ENCODE measurements at places on chromosomes 7 and 10.

- DNase-seq = no peak
These were observed 24.5 kb upstream of the RHOBTB1 start for GRCh38 chr10:60968504-60968903.

DNA sequence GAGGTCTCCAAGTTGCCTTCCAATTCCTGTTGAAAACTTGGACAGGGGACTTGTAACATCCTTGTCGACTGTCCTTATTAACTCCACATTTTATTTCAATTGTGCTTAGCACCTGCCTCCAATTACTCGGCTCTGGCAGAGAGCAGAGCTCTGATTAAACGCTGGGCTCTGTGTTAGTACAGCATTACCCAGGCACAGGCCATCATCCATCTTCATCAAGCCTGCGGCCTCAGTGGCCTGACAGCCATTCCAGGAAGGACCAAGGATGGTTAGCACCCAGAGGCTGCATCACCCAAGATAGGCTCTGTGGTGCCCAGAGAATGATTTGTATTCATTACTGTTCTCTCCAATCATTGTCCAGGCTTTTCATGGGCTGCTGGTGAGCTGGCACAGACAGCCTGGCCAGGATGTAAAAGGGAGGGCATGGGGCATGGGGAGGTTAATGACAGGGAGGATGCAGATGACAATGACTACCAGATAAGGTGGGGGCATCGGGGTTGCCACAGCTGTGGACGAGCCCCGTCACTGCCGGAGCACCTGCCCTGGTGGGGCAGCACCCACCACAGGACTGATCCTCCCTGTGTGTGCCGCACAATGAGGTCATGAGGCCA, 123.3 kb downstream of the PTPN20 start:
- no peak for DNase-seq

- no peak for DNase-seq
These were observed 27.1 kb upstream of the ZFAND2A start for GRCh38 chr7:1187127-1187526.

DNA sequence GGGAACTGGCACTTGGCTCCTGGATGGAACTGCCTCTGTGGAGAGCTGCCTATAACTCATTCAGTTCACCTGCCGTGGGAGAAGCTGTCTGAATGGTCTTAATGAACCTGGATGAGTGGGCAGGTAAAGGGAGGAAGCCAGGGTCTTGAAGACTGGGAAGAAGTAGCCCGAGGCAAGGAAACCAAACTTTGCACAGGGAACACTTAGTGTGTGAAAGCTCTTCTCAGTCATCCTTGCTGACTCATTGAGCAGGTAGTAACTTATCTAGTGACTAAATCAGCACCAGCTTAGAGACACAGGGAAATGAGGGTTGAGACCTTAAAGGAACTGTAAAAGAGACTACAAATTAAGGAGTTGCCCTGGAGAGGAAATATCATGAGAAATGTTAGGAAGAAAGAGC, 9.9 kb downstream of the LRRC4 start:
- peak; percentile 48 for DNase-seq

GRCh38 chr7:64883113-64883905, 19.8 kb upstream of the ZNF273 start:
- no peak for DNase-seq

DNA sequence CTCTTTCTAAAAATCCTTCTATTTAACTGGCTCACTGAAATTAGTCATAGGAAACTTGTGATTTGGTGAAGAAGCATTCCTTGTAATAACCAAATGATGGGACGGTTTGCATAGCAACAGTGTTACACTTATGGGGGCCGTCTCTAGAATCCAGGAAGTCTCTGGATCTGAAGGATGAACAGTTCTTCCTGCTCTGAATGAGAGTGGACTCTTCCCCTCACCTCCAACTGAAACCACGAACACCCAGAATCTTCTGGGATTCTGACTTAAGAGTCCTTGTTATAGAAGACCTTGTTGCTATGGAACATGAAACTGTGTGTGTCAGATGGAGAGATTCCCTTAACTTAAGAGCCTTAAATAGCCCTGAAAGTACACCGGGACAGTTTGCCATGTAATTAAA, 23.2 kb downstream of the NOLC1 start:
- DNase-seq = peak; percentile 67

DNA sequence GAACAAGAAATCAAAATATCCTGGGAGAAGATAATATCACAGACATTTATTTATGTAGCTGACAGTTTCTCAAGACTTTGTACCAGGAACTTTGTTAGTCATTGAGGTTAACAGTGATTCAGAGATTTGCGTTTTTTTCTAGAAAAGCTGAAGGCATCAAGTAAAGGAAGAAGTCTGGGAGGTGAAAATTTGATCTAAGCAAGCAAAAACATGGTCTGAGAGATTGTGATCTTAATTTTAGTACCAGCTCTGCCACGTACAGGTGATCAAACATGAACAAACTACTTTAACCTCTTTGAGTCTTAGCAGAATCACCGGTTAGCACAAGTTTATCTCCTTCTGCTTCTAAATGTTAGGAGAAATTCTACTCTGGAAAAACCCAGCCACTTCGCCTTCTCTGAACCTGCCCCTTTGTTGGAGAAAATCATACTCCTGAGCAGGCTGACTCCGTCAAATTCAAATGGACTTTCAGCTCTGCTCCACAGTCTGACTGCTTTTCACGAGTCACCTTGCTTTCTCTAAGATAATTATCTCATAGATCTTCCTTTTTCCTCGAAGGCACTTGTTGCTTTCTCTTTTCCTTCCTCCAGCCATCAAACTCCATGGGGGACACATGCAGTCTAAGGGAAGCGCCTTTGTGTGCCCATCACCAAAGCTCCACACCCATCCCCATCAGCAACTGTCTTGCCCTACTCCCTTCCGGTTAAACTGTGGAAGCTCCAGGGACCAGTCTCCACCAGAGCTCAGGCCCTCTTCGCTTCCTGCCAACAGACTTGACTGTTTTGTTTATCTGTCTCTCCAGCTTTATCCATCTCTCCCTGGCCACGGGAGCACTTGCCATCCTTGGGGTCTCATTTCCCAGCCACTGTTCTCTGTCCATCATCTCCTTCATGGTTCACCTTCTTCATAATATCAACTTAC, 86.3 kb downstream of the PRKCQ start:
- DNase-seq = peak; percentile 6

- no peak for DNase-seq
These were observed 973 bp downstream of the PPP3CB start for GRCh38 chr10:73494877-73495225.

DNA sequence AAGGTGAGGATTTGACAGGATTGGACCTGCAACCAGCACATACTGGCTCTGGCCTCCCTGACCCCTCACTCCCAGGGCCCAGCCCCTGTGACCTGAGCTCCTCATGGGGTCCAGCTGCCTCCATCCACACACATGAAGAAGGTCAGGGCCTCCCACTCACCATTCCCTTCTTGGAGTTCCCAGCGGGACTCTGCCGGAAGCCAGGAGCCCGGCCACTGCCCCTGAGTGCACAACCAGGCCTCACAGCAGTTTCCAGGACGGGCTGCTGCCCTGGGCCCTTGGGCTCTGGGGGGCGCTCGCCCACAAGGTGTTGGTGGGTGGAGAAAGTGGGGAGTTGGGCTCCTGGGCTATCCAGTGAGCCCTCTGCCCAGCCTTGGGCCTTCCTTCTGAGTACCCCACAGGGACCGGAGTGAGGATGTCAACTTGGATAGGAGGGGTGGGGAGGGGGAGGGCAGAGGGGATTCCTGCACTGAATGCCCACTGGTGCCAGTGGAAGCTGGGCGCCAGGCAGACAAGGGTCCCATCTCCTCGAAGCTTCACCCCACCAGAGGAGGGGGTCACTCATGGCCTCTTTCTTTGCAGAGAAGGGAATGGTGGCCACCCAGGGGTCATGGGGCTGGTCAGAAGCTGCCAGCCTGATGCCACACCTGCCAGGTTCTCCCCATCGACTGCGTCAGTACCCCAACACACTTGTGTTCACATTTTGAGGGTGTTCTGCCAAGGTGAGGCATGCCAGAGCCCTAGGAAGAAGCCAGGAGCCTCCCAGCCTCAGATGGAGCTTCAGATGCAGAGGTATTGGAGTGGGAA, 115.3 kb downstream of the PTPN20 start:
- DNase-seq = no peak

DNA sequence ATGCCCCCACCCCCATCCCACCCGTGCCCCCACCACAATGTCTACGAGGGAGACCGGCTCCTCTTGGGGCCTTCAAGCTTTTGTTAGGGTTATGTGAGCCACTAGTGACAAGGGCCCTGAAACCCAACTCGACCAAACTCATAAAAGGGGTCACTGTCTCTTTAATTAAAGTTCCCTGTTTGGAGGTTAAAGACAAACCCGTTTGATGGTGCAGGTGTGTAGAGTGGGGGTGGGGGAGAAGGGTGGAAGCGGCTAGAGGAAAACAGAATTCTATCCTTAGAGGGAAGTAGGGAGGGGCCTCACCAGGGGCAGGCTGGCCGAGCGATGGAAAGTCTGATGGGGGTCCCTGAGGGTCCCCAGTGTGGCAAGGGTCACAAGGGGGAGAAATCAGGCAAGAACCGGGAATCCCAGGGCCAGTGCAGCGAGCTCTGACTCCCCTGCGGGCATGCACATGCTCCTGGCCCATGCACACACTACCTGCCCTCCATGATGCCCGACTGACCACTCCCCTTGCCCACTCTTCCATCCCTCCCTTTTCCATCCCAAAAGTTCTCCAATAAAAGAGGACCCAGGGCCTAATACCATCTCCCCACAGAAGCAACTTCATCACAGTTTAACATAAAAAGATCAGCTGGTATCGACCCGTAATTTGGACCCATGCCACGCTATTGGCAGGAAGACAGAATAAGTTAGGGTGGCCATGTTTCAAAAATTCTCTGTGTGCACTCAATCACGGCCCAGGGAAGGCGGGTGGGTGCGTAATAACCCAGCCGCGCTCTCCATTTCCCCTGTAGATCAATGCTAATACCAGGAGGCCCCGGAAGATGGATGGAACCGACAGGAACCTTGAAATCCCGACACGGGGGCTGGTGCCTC, 35.9 kb upstream of the SLF2 start:
- no peak for DNase-seq

- no peak for DNase-seq
These were observed 150.8 kb downstream of the LRRC4 start for GRCh38 chr7:127880454-127880853.

GRCh38 chr7:28433699-28434219, 21.4 kb downstream of the CREB5 start:
- DNase-seq = peak; percentile 35

DNA sequence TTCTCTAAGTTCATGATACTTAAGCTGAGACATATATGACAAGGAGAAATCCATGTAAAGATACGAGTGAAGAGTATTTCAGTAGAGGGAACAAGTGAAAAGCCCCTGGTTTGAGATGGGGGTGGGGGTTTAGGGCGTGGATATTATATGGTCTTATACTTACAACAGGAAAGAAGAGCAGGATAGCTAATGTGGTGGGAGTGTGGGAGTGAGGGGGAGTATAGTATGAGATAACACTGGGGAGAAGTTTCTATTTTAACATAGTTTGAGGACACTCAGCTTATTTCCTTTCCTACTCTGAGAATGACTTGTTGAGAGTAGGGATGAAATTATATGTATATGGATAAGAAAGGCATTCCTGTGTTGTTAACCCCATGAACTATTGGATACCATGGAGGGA, 36.5 kb downstream of the MCU start:
- DNase-seq = no peak

DNA sequence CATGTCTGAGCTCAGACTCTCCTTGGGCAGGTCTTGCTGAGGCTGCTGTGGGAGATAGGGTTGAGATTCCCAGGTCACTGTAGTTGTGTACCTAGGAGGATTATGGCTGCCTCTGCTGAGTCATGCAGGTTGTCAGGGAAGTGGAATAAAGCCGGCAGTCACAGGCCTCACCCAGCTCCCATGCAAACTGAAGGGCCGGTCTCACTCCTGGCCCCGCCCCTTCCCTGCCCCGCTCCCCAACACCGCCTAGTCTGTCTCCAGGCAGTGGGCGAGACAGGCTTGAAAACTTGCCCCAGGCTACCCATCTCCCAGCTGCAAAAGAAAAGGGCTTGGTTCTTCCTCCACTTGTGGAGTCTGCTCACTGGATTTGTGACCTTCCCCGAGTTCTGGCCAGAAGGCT, 41.6 kb upstream of the SDHAF3 start:
- no peak for DNase-seq

DNA sequence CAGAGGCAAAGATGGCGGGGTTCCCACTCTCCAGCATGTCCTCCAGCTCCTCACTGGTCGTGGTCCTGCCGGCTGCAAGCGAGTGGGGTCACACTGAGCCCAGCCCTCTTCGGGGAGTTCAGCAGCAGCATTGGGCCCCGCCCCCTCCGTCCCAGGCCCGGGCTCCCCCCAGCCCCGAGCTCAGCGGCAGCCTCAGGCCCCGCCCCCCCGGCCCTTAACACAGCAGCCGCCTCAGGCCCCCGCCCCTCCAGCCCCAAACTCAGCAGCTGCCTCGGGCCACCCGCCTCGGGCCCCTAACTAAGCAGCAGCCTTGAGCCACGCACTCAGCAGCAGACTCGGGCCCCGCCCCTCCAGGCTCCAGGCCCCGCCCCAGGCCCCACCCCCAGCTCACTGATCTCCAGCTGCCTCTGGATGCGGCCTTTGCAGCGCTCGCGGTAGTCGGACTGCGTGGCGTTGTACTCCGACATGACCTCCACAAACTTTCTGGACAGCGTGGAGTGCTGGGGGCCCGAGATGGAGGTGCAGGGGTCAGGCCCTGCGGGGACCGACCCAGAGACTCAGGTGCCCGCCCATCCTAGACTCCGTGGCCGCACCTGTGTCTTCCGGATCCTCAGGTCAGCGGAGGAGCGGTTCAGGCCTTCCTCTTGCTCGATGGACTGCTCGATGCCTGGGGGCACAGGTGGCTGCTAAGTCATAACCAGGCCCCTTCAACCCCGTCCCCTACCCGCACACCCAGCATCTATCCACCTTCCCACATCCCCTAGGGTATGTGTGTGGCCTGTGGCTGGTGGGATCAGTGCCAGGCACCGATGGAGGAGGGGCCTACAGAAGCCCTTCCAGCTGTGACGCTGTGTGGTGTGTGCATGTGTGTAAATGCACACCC, 15.5 kb downstream of the STX1A start:
- no peak for DNase-seq

- no peak for DNase-seq
These were observed 429.8 kb upstream of the CELF2 start for GRCh38 chr10:10587744-10588393.

DNA sequence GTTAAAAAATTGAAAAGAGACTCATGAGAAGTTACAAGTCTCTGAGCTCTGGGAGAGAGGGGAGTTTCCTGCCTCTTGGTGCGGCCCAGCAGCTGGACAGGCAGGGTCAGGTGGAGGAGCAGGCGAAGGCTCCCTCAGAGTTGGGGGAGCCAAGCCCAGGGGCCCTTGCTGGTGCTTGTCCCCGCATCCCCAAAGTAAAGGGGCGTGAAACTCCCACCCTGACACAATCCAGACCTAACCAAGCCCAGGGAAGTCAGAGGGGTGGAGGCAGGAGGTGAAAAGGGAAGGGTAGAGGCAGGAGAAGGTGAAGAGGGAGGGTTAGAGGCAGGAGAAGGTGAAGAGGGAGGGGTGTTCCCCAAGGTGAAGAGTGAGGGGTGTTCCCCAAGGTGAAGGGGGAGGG, 322.8 kb downstream of the GLRX3 start:
- no peak for DNase-seq

GRCh38 chr10:84026821-84027257, 112.5 kb upstream of the GHITM start:
- DNase-seq = peak; percentile 11

- no peak for DNase-seq
These were observed 71.3 kb upstream of the ITPRID1 start for GRCh38 chr7:31442626-31443025.

All from EL (cell line).